ENCODE measurements at places on chromosomes 4 and X. TPM values are rescaled to one million over a fixed set of nuclear protein-coding genes. Genes with fewer than 3 reads are reported as not detected.

DNA sequence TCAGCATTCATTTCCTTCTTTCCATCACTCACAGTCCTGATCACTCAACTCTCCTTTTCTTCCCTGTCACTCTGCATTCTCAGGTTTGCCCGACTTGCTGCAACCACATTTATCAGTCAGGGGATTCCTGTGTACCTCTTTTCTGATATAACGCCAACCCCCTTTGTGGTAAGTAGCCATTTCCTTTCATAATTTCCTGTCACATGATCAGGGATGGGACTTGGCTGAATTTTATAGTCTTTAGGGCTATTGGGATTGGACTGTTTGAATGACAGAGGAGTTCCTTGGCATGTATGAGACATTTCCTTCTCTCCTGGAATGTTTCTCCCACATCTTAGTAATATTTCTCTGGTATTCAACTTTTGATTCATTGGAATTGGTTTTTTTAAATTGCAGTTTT lies 11.0 kb downstream of the PGM2 start:
- H3K27ac ChIP-seq: no peak overlapping the region
- peaks cover 5% of the 10 kb centered on the region for H3K36me3 ChIP-seq
- H3K4me3 ChIP-seq: no peak overlapping the region
- H3K4me1 ChIP-seq: no peaks in the 10 kb centered on the region
- no peak for DNase-seq

DNA sequence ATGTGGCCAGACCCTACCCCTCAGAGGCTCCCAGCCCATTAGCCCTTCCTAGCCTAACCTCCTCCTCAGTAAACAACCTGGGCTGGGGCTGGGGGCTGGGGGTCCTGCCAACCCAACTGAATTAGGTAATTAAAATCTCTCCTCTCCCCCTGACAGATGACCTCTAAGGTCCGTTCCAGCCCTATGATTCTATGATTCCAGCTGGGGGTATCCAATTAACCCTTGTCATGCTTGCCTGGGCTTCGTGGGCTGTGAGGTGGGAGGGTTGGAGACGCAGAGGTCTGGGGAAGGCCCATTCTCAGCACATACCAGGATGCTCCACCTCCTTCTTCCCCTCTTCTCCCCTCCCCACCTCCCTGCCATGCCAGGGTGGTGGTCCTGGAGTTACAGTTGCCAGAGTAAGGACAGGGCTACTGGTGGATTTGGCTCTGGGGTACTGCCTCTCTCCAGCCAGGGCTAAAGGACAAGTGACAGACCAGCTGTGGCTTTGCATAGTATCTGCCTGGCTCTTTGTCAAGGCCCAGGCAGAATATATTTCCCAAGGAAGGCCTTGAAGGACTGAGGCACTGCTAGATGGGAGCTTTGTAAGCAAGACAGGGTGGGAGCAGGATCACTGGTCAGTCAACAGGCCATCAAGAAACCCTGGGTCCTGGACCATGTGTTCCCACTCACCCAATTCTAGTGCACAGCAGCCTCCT lies 82.1 kb downstream of the EFNB1 start:
- no peaks in the 10 kb centered on the region for H3K36me3 ChIP-seq
- no peak overlapping the region for H3K4me3 ChIP-seq
- H3K4me1 ChIP-seq: no peaks in the 10 kb centered on the region
- H3K27me3 ChIP-seq: no peaks in the 10 kb centered on the region
- no peak for DNase-seq

DNA sequence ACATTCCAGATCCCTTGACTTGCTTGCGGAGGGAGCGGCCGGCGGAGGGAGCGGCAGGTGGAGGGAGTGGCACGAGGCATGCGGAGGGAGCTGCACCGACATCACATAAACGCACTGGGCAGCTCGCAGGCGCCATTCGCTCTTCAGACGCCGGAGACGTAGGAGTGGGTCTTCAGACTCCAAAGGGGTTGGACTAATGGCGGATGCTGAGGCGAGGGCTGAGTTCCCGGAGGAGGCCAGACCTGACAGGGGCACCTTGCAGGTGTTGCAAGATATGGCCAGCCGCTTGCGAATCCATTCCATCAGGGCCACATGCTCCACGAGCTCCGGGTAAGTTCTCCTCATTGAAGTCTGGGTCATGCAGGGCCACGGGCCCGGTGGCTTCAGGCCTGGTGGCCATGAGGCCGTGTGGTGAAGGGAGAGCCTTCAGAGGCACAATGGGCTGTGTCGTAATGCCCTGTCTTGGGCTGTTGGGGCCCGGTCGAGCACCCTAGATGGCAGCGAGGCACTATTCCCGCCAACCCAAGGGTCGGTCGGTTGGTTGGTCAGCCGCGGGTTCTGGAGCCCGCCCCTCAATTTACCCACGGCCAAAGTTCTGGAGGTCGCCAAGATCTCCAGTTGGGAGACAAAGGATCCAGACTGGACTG lies at the start of gene TKTL1:
Gene TKTL1, plus strand, starts transcription at position 132 of the 647 bp plus-strand sequence. Its CDS starts 65 bp downstream, at position 197.
- no peaks in the 10 kb centered on the region for H3K4me1 ChIP-seq
- no peaks in the 10 kb centered on the region for H3K36me3 ChIP-seq
- no peak within 1 kb of the TSS for H3K4me3 ChIP-seq
- DNase-seq: no peak

GRCh38 chrX:2548711-2549423 lies 48.1 kb upstream of the DHRSX start:
- no peaks in the 10 kb centered on the region for H3K4me1 ChIP-seq
- no peak overlapping the region for H3K27ac ChIP-seq
- no peak for DNase-seq
- H3K36me3 ChIP-seq: no peaks in the 10 kb centered on the region
- no peak overlapping the region for H3K4me3 ChIP-seq

GRCh38 chr4:59904331-59904730 lies 1295.8 kb upstream of the ADGRL3 start:
- DNase-seq: no peak
- H3K36me3 ChIP-seq: no peaks in the 10 kb centered on the region
- no peak overlapping the region for H3K27ac ChIP-seq

GALNTL6 gene
- total RNA-seq: 0.19 TPM

GRCh38 chr4:53732661-53733060 lies 141.4 kb upstream of the LNX1 start:
- no peaks in the 10 kb centered on the region for H3K4me1 ChIP-seq
- H3K4me3 ChIP-seq: no peak overlapping the region
- no peak overlapping the region for H3K27ac ChIP-seq
- no peaks in the 10 kb centered on the region for H3K27me3 ChIP-seq

DNA sequence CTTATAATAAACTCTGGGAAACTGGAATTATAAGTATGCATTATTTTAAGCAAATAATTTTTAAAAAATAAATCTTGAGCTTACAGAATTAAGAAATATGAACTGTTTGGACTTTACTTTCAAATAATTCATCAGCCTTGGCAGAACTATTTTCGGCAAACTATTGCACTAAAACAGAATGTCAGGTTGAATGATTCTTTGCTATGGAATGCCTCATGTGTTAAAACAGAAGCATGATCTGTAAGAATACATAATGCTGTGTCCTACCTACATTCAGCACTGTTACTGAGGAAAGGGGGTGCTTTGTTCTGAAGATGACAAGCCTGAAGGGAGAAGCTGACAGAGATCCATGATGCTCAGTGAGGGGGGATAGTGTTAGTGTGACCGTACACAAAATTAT lies 55.6 kb upstream of the EXOC1L start:
- no peaks in the 10 kb centered on the region for H3K36me3 ChIP-seq
- DNase-seq: no peak
- H3K27me3 ChIP-seq: no peaks in the 10 kb centered on the region
- no peak overlapping the region for H3K27ac ChIP-seq
- no peak overlapping the region for H3K4me3 ChIP-seq
- no peaks in the 10 kb centered on the region for H3K4me1 ChIP-seq

GRCh38 chr4:18252052-18252451 lies 230.5 kb upstream of the LCORL start:
- no peaks in the 10 kb centered on the region for H3K27me3 ChIP-seq
- H3K27ac ChIP-seq: no peak overlapping the region
- H3K4me3 ChIP-seq: no peak overlapping the region

CRLF2 gene
- total RNA-seq: not detected

Measured in colonic mucosa (tissue), 4 donors.